ENCODE measurements at places on chromosomes 3 and 15.

DNA sequence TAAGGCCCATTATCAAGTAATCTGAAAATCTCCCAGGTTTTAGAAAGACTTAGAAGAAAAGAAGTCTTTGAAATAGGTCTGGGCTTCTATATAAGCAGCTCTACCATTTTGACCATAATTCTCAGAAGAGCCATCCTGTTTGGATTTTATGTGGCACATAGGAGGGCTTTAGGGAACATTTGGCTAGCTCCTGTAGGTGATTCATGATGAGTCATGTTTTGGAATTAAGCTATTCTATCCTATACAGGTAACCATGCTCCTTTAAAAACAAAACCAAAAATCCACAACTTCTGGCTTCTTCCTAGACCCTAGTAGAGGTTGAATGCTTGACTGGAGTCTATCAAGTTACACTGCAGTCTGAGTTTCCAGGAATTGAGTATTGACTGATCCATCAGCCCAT is 8.9 kb downstream of the SST start:
- no peak for DNase-seq

DNA sequence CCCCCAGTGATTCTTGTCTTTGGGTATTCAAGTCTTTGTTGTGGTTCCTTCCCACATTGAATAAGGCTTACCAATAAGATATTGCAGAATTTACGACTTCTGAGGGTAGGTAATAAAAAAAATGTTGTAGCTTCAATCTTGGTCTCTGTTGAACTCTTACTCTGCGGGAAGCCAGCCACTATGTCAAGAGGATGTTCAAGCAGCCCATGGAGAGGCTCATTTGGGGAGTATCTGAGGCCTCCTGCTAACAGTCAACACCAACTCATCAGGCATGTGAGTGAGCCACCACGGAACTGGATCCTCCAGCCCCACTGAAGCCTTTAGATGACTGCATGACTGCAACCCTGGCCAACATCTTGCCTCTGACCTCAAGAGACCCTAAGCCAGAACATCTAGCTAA is 3.2 kb upstream of the TBC1D23 start:
- DNase-seq: no peak

DNA sequence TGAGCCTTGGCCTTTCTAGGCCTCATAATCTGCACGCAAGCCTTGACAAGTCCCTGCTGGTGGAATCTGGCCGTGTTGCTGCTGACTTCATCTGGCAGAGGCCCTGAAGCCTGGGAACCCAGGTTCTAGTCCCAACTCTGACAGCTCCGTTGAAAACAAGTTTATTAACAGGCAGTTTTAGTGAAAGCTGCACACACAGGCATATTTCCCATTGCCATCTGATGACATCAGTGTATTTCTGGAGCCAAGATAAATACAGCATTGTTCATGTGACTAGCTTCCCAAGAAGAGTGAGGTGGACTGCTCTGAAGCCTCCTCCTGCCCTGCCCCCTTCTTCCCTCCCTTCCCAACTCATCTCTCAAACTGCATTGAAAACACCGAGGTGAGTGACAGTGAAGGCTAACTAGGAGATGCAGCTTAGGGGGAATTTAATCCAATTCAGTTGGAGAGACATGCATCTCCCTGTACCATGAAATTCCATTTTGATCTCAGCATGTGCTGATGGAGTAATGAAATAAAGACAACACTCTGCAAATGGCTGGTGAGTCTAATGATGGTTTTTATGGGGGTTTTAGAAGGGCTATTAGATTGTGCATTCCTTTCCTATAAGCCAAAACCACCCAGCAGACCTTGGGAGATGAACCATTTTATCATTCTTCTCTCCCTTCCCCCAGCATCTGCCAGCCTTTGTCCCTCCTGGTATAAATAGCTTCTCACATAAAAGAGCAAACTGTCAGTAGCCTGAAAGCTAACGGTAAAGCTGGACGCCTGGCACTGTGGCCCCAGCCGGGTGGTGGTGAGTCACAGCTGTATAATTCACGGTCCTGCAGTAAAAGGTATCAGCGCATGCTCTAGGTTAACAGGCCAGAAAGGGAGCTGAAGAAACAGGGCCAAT is 38.0 kb downstream of the PRICKLE2 start:
- DNase-seq: no peak

GRCh38 chr3:42176242-42177034 is 85.3 kb downstream of the TRAK1 start:
- DNase-seq: no peak

GRCh38 chr3:73768524-73769308 is 144.0 kb upstream of the PDZRN3 start:
- no peak for DNase-seq

DNA sequence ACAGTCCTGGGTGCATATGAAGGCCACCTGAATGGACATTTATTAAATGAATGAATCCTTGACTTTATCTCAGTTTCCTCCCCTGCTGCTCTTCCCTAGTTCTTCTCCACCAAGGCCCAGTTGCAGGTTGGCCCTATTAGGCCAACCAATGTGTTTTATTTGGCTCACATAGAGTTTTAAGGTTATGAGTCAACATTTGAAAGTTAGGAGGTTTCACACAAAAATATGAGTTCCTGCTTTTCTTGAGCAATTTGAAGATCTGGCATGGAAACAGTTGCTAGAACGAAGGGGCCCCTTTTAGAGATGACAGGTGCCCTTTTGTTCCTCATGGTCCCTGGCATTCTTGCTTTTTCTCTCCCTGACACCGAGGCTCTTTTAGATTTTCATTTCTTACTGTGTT is 83.0 kb upstream of the PDZRN3 start:
- DNase-seq: no peak

Measured in suppressor macrophage treated with lipopolysaccharide for 1 hour (primary cell).